ENCODE measurements at places on chromosomes 3 and 15.

DNA sequence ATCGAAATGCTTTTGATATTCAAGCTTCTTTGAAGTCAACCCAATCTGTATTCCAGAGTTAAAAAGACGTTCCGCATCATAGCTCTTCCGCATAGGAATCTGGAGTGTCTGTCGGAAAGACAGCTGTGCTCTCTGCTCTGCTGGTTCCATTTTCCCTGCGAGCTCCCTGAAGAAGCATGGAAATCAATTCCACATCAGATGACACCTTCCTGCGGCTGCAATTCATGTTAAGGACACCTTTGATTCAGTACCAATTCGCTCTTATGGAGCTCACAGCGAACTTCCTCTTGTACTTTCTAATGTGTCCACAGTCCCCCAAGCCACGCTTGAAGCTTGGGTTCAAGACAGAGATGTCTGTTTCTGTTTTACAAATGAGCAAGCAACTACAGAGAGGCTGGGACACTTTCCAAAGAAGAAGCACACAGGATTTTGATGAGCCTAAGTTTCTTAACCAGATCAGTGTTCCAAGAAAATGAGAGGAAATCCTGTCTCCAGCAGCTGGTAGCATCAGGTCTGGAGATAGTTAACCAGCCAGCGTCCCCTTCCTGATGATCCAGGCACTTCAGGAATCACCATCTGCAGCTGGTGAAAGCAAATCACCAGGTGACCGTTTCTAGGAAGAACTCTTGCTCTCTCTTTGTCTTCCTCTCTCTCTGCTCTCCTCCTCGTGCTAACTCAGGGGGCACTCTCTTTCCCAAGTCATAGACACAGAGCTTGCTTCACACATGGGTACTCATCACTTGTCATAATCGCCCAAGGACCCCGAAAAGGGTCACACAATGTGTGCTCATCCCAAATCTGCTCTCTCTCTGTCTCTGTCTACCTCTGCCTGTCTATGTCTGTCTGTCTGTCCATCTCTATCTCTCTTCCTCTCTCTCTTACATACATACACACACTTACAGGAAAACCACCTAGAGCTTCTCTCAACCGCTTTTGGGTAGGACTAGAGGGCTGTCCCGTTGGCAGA is 281.8 kb downstream of the FAM43A start:
- no peak for DNase-seq

DNA sequence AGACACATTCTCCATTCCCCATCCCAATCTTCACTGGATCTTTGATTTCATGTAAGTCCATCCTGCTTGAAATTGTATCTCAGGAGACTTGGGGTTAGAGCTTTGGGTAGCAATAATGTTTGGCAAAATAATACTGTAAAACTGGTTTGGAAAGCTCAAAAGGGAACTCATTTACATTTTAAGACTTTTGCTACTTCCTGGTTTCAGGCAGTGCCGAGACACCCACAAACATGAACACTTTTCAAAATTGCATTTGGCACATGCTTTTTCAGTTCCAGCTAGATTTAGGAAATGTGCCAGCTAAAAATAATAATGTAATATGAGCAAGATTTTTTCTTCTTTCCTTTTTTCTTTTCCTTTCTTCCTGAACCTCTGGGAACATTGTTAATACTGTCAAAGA is 145.7 kb upstream of the CBLB start:
- no peak for DNase-seq

GRCh38 chr3:194508491-194509453 is 22.0 kb upstream of the ATP13A3 start:
- DNase-seq, result no peak

- DNase-seq, result no peak
Observed at GRCh38 chr15:56927816-56928215, 9.4 kb downstream of the TCF12 start.

DNA sequence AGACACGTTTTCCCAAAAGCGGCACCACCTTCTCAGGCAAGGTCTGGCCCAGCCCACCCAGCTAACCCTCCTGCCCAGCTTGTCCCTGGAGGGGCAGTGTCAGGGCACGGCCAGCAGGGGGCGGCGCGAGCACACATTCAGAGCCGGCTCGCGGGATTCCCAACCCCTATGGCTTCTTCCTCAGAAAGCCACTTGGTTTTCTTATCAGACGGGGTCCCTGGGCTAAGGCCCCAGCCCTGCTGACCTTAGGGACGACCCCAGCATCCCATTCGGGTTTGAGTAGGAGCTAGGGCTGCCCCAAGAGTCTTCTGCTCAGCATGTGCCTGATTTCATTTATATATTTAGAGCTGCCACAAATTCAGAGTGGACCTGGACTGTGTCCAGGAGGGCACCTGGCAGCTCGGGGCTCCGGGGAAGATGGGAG is 14.5 kb downstream of the RLBP1 start:
- peak; percentile 72 for DNase-seq

DNA sequence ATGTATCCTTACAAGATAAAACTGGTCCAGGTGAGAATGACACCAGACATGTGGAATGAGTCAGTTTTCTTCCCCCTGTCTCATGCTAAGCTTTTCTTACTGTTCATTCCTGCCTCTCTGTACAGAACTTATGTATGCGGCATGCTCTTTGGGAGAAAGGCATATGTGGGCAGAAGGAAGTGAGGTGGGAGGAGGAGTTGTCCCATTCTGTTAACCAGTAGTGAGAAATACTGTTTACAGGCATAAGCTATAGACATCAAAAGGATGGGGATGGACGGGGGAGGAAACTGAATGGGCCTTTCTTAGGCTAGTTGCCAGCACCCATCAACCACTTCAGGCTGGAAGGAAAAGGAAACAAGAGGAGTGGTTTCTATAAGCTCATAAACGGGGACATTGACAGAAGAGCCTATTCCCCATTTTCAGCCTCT is 143.6 kb upstream of the BHLHE40 start:
- DNase-seq, result no peak

DNA sequence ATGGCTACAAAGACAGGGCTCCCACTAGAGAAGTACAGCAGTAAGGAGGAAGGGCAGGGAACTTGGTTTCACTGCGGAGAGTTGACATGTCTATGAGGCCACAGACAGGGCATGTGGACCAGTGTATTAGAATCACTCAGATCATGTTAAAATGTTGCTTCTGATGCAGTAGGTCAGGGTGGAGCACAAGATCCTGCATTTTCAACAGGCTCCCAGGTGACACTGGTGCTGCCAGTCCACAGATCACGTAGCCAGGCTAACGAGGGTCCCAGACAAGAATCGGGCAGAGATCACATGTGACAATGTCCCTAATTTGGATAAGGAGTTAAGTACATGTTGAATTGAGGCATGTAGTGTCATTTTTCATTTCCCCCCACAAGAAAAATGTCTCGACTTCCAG is 73.6 kb downstream of the SPSB4 start:
- no peak for DNase-seq

DNA sequence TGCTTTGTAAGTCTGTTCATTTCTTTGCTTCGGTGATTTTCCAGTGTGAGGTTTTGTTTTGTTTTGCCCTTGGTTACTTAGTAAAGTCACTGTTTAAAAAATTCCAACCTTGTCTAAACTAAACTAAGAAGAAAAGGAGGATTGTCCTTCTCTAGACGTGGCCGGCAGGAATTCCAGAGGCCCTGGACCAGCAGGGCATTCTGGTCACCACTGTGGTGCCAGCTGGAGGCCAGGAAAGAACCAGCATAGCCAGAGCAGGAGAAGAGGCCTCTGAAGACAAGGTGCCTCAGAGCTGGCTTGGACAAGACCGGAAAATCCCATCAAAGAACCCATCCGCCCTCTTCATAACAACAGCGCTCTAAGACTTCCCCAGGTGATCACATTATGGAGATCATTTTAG is 8.2 kb downstream of the PLOD2 start:
- DNase-seq, result no peak

DNA sequence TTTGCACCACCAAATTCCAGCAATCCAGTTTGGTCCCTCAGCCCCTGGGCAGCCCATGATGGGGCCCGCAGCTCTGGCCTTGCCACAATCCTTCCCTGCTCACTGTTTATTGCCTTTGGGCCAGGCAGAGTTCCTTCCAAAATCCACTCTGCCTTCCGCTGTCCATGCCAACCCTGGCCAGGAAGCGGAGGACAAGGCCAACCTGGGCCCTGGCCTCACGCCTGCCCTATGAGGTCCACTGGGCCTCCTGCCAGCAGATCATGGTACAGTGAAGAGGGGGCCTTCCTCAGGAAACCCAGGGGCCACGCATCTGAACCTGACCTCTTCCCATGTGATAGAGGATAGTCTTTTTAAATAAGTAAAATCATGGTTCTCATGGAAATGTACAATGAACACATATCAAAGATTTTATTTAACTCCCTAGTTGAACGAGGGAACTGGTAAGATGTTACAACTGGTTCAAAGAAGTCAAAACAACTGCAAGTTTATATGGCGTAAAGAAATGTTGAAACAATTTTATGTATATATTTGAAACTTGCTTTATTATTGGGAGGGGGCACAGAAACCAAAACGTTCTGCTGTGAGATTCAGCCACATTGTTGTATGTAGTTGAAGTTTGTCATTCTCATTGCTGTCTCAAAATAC is 95.8 kb upstream of the TNFAIP8L3 start:
- DNase-seq, result no peak

DNA sequence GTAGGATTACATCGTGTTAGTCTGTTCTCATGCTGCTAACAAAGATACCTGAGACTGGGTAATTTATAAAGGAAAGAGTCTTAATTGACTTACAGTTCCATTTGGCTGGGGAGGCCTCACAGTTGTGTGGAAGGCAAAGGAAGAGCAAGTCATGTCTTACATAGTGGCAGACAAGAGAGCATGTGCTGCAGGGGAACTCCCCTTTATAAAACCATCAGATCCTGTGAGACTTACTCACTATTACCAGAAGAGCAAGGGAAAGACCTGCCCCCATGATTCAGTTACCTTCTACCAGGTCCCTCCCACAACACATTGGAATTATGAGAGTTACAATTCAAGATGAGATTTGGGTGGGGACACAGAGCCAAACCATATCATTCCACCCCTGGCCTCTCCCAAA is 3.4 kb downstream of the SLC25A26 start:
- DNase-seq, result peak; percentile 23

DNA sequence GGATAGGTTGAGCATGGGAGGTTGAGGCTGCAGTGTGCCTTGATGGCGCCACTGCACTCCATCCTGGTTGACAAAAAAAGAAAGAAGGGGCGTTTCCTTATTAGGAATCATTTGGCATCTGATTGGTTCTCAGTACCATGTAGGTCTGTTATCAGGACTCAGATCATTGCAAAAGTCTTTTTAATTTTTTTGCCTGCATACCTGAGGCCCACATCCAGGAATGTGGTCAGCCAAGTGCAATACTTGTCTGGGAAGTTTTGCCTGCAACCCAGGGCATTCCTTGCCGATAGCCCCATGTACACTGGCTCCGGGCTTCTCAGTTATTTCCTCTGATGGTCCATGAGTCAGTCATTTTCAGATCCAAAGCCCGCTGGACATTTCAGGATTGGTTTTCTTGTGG is 50.1 kb upstream of the CRTC3 start:
- DNase-seq, result no peak

GRCh38 chr15:65783872-65784271 is 8.2 kb downstream of the DENND4A start:
- no peak for DNase-seq

DNA sequence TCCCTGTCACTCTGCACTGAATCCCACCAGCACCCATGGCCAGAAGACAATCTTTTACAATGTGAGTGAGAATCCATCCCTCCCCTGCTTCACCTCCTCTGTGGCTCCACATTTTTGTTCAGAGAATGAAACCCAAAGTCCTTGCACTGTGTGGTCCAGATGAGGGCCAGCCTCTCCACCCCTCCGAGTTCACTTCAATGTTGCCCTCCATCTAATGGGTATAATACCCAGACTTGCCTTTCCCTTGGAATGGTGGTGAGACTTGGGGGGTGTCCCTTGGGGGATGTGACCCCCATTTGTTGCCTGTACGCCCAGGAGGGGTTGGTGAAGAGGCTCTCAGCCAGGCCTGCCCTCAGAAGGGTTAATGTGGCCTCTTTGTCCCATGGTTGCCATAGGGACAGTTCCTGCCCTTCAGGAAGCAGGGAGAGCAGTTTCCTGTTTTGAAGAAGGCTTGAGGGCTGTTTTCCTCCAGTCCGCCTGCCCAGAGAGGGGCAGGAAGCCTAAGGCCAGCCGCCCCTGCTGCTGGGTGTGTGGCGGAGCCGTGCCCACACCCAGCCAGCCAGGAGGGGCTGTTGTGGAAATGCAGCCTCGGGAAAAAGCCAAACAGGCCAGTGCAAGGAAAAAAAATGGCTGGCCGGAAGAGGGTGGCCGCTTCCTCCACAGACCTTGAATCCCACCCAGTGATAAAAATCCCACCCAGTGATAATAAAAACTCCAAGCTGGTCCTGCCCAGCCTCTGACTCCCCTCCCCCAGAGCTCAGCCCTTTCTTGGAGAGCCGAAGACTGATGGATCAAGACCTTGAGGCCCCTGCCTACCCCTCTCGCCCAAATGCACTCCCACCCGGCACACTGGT is 14.6 kb upstream of the FGD5 start:
- DNase-seq, result no peak

DNA sequence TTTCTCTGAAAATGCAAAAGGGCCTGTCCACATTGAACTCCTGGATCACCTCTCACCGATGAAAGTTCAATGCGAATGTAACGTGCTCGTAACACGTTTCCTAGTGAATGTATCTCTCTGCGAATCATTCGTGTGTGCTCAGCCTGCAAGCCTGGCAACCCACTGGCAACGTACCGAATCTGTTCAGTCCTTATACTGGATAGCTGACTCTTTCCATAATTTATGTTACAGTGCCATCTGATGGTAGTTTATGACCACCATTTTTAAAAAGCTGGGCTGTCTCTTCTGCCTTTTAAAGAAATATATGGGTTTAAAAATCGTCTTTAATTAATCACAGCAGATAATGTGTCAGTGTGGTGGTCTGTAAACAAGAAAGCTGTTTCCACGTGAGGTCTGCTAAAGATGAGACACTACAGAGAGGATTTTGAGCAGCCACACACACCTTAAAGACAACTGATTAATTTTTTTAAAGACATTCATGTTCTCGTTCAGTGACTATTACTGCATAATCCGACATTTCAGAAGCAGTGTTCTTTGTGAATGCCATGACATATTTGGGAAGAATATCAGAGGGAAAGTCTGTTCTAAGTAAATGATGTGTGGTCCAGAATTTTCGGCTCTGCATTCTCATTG is 69.4 kb upstream of the FOXP1 start:
- DNase-seq, result peak; percentile 11

- no peak for DNase-seq
Observed at GRCh38 chr15:62618846-62619504, 423.6 kb upstream of the TPM1 start.

GRCh38 chr15:56980473-56980872 is 62.0 kb downstream of the TCF12 start:
- no peak for DNase-seq

GRCh38 chr15:80727196-80727595 is 32.1 kb downstream of the ABHD17C start:
- no peak for DNase-seq

DNA sequence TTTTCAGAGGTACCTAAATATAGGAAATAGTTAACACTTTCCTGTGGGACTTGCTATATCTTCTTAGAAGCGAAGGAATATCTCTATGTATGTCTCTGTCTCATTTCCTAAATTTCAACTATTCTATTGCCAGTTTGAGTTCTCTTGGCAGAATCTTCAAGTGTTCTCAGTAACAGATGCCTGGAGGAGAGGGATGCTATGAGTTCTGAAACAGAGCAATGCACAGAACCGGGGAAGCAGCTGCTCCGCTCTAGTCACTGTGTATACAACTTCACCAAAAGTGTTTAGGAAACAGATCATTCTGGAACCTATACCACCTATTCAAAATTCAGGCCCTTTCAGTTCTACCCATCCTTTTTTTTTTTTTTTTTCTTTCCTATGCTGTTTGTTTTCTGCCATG is 144.6 kb downstream of the RORA start:
- DNase-seq, result no peak

GRCh38 chr3:420584-420983 is 224.0 kb downstream of the CHL1 start:
- no peak for DNase-seq

Measured in activated naive CD4-positive, alpha-beta T cell treated with anti-CD3 and anti-CD28 coated beads, Interleukin-2, amount 50 U/mL, for 16 hours (primary cell).